Left renal cortex interstitium (tissue), 4 donors: ENCODE measurements at places on chromosomes 2 and 18. TPM values are rescaled to one million over a fixed set of nuclear protein-coding genes. Genes with fewer than 3 reads are reported as not detected.
A peak's percentile ranks its signal among the peaks of the same experiment; 100 is the strongest.

DNA sequence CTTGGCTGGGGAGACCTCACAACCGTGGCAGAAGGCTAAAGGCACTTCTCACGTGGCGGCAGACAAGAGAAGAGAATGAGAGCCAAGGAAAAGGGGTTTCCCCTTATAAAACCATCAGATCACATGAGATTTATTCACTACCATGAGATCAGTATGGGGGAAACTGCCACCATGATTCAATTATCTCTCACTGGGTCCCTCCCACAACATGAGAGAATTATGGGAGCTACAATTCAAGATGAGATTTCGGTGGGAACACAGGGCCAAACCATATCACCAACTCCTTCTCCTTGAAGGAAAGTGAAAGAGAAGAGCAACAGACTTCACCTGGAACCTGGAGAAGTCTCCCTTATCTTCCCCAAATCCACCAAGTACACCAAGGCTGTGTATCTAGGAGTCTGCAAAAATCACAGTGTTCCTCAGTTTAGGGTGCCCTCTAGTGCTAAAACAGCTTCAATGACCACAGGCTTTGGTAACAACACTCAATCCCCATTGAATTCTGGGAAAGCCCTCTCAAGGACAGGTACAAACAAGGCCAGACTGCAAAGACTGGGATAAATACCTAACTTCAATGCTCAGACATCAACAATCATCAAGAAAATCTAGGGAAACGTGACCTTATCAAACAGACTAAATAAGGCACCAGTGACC is 148.8 kb upstream of the SRD5A2 start:
- no peak for DNase-seq

DNA sequence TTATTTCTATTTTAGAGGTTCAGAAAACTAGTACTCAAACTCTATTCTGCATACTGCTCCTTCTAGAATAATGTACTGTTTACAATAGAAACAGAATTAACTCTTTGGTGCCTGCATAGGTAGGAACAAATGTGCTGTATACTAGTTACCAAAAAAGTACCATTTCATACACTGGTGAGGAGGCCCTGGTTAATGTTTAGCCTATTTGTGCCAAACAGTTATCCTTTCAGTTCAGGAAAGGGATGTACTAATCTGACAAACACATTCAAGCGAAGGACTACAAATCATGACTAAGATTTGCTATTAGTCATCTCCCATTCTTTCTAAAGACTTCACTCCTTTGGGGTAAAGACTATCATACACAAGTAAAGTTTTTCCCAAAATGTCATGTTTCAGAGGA is 47.4 kb downstream of the EXOC6B start:
- DNase-seq, result no peak

DNA sequence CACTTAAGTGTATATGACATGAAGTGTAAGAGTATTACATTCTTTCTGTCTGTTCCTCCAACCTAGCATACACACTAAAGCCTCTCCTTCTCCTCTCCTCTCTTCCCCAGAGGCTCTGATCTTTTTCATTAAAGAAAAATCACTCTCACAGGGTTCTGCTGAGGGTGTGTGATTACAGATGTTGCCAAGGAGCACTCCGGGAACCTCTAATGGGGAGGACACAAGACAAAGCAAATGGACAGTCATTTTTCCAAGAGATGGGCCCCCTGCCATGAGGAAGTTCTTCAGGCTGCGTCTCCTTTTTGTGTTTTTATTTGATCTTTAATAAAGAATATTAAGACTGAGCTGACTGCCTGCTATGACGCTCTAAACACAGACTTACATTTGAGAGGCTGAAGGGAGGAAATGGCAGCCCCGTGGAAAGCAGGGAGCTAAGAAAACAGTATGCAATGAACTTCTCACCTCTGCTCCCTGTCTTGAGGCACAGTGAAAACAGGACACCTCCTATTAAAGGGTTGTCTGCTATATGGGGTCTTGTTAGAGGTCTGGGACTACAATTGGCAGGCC is 578.1 kb downstream of the PIK3C3 start:
- DNase-seq, result no peak

DNA sequence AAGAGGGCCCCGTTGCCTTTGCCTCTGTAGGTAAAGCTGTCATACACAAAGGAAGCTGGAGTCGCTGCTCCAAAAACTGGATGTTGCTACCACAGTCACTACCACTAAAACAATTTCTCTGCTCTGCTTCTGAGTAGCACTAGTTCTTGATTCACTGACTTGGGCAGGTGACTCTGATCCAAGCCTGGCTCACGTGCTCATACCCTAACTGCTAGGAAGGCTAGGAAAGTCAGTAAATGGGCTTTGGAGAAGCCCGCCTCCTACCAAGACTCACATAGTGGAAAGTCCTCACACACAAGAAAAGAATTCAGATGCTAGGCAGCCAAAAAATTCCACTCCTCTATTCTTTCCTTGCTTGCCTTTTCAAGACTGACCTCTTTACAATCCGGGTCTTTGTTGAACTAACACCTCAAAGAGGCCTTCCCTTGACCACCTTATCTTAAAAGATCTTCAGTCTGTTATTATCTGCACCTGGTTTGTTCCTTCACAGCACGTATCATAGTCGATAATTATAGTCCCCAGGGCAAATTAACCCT is 11.4 kb upstream of the DYNC1I2 start:
- no peak for DNase-seq

- DNase-seq, result no peak
Observed at GRCh38 chr2:219907011-219907365, 279.6 kb downstream of the SLC4A3 start.

GRCh38 chr2:157376041-157376440 is 50.4 kb upstream of the ERMN start:
- DNase-seq, result no peak

DNA sequence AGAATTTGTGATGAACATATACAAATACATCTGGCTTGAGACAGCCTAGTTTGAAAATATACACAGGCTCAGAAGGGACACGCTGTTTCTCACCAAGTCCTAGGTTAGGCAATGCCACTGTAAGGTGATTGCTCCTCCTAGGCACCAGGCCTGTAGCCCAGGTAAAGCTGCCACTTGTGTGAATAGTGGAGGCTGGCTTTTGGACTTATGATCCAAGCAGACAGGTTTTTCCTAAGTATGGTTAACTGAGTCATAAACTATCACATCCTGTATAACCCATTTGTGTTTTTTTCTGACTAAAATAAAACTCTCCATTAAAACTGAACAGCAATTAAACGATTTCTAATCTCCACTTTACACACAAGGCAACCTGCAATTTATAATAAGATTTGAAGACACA is 81.0 kb downstream of the SEMA4F start:
- DNase-seq, result no peak

DNA sequence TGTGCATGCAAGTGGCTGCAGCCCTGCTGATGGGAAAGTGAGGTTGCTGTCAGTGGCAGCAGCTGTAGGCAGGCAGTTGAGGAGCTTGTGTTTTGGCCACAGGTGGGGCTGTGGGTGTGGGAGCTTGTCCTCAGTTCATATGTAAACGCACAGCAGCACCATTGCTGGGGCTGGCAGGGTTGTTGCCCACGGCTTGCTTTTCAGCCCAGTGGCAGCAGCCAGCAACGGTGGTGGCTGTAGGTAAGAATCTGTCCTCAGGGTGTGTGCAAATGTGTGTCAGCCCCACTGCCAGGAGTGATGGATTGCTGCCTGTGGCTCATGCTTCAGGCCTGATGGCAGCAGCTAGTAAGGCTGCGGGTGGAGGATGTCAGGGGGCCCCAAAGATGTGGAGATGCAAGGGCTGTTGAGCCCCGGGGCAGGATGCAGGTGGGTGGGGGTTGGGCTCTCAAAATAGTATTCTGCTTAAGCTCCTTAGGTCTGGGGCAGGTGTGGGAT is 141.3 kb upstream of the THUMPD2 start:
- DNase-seq, result no peak

DNA sequence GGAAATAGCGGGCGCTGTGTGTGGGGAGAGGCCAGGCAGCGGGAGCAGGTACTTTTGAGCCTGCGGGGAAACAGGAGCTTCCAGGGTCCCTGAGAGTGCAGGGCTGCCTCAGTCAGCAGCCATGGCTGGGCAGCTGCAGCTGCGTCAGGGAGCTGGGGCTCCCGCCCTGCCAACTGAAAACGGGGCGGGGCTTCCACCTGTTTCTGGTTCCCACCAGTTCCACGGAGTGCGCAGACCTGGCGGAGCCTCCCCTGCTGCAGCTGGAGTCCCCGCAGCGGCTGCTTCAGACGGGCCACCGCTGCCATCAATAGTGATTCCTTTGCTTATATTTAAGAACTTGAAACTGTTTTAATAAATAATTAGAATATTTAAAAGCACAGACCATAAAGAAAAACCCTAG is 30.6 kb upstream of the RPRM start:
- no peak for DNase-seq

GRCh38 chr2:189574793-189575475 is 5.7 kb downstream of the SLC40A1 start:
- DNase-seq, result no peak

GRCh38 chr2:197254776-197255530 is 55.6 kb downstream of the ANKRD44 start:
- no peak for DNase-seq

DNA sequence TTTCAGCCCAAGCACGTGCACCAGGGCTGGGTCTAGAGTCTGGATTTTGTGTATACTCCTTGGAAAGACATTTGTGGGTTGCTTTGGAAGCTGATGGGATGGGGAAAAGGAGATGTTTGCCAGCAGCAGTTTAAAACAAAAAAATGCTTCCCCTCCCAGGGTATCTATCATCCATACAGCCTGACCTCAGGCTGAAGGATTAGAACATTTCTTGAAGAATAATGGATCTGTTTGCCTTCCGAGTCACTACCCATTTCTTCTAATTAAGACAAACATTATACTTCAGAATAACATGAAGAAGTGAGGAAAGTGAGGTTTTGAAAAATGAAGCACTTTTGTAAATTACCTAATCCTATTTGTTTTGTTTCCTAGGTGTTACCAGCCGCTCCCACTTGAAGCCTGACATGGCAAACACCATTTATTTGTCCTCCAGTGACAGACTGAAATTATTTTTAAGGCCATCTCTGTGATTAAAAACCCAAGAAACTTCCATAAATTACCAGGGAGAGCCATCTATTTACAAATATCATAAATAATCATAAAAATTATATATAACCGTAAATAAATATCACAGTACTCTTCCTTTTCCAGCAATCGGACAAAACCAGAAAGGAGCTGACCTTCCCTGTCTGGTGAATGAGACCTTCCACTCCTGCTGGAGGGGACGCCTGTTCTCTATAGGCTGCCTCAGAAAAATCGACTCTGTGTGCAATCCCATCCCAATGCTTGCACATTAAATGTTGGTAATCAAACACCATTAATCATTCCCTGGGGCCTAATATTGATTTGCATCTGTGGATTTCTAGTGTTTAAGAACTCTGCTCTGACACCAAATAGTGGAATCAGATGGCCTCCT is 106.8 kb downstream of the C1D start:
- no peak for DNase-seq

- no peak for DNase-seq
Observed at GRCh38 chr2:161004379-161004778, 155.8 kb upstream of the TANK start.

DNA sequence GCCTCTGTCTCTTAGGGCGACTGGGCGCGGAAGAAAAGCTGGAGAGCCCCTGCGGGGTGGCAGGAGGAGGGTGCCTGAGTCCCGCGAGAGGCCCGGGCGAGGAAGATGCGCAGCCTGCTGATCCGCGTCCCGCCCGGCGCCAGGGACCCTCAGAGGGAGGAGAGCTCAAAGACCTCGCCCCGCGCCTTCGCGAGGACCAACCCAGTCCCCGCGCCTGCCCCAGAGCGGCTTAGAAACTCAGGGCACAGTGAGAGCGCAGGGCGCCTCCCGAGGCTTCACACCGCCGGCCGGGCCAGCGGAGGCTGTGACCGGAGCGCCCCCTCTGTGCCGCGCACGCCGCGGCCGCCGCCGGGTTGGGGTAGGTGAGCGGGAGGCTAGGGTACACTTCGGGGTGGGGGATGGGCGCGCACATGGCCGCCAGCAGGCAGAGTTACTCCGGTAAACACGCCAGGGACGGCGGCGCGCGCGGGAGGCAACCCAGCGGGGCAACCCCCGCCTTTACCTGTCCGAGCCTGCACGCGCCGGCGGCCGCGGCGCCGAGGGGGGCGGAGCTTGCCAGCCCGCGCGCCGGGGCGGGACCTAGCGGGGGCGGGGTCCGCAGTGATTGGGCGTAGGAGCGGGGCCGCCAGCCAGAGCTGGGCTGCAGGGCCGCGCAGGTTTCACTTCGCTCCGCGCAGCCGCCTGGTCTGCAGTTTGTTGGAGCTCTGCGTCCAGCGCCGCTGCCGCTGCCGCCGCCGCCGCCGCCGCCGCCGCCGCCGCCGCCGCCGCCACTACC is at the start of gene BCL2L11:
TSS of gene BCL2L11 (plus strand) at position 662 of the 775 bp plus-strand sequence. CDS start 2,832 bp downstream, outside the sequence.
- peak; percentile 45 for DNase-seq

GRCh38 chr2:170461889-170462288 is 253.2 kb upstream of the SP5 start:
- no peak for DNase-seq

DNA sequence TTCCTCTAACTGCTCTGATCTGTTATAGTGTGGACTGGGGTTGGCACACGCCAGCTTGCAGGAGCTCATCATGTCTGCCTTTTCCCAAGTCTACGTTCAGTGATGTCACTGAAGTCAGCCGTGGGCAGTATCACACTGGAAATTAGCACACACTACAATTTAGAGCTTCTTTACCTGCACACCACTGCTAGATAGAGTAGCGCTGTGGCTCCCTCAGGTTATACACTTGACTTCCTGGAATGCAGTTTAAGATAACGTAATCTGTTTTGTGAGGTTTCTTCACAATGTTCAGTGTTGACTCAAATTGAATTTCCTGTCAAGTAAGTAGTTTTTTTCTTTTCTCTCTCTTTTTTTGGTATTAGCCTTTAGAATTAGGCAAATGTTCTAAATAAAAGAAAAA is 487.2 kb downstream of the DCDC2C start:
- DNase-seq, result no peak

GRCh38 chr2:102258386-102259074 is 52.8 kb upstream of the IL1RL1 start:
- DNase-seq, result no peak

DNA sequence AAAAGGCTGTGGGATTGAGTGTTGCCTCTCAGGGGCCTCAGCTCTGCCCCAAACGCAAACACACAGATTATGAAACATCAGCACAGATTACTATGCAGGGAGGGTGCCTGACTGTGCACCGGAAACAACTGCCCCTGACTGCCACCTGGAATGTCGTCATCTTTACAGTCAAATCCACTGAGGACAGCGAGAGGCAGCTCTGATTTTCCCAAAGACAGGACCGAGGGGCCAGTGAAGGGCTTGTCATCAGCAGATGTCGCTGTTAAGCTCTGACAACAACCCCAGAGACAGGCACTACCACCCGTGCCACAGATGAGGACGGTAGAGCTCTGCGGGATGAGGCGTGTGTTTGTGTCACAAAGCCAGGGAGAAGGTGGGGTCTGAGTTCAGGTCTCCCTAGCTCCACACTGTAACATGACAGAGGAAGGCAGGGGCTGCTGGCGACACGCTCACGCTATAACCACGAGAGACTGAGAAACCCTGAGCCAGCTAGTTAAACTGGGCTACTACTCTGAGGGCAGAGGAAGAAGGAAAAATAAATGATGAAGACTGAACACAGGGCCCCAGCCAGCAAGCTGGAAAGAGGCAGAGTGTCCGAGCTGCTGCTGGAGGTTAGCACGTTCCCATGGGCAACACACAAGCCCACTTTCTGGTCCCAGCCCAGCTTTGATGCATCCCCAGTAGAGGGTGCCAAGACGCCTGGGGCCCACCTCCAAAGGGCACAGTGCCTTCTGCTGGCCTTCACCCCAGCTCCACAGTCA is 47.0 kb downstream of the PARD6G start:
- no peak for DNase-seq

Gene DYTN
- not detected for polyA plus RNA-seq

Gene ALPG
- polyA plus RNA-seq, result not detected

Gene COL5A2
- 176 TPM for polyA plus RNA-seq

Gene PID1
- 8.6 TPM for polyA plus RNA-seq
